SHP77 treated with DMSO at 0.1 percent for 48 hours (cell line): ENCODE measurements at places on chromosomes 12 and 14.

- DNase-seq: no peak
These were observed 6.1 kb downstream of the PTPN6 start for GRCh38 chr12:6957151-6957701.

DNA sequence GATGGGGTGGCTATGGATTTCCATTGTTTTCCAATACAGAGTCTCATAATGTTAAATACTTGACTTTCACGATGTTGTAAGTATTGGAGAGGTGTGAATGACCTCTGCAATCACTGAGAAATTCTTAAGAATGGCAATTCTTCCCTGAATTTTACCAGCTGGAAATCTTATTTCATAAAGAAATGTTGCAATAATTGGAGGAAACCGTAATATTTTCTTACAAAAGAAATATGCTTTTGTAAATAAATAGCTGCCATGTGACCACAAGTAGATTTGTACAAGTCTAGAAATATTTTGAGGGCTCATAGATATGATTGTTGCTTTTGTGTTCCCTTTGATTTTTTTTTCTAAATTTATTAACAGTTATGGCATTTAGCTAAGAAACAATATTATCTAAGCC is 308.7 kb upstream of the ATP2B1 start:
- DNase-seq: no peak

GRCh38 chr12:70920251-70920851 is at the start of gene PTPRR:
Gene PTPRR, minus strand, starts transcription at chr12:70920738. Its CDS starts 348 bp downstream, at chr12:70920390.
- DNase-seq: peak; percentile 5

DNA sequence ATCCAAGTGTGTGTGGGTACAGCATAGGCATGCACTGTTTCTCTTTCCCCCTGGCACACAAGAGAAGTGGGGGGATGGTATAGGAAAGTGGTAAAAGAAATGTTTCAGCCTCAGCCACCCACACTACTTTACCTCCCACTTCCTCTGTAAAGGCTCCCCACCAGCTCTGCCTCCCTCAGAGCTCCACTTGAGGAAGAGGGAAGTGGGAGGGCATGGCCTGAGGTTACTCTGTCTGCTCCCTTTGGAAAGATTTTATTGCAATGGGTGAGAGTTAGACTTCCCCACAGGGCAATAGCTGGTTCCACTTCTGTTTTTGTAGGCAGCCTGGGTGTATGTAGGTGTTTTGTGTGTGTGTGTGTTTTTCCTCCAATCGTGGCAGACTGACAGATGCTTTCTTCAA is 145.3 kb downstream of the SSPN start:
- no peak for DNase-seq

- no peak for DNase-seq
These were observed 77.6 kb upstream of the TMEM260 start for GRCh38 chr14:56501909-56502530.

GRCh38 chr12:2018391-2018790 is 14.1 kb upstream of the DCP1B start:
- no peak for DNase-seq

- DNase-seq: no peak
These were observed 306.1 kb downstream of the ZFP36L1 start for GRCh38 chr14:68486809-68487208.

DNA sequence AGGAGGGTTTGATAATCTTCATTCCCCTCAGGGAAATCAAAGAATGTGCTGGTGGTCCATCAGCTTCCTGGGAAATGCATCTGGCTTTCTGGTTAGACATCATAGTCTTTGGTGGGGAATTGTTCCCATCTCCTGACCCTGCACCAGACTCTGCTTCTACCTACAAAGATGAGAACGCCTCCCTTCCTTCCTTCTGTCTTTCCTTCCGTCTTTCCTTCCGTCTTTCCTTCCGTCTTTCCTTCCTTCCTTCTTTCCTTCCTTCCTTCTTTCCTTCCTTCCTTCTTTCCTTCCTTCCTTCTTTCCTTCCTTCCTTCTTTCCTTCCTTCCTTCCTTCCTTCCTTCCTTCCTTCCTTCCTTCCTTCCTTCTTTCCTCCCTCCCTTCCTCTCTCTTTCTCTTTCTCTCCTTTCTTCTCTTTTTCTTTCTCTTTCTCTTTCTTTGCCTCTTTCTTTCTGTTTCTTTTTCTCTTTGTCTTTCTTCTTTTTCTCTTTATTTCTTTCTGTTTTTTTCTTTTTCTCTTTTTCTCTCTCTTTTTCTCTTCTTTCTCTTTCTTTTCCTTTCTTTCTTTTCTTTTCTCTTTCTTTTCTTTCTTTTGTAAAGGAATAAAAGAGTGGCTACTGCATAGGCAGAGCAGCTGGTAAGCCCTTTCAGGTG is 189.0 kb upstream of the ARHGAP5 start:
- DNase-seq: no peak

GRCh38 chr12:53960187-53961024 is 5.7 kb downstream of the HOXC12 start:
- no peak for DNase-seq
